WTC11 (cell line): ENCODE measurements at places on chromosomes 13 and 19. TPM values are rescaled to one million over a fixed set of nuclear protein-coding genes. Genes with fewer than 3 reads are reported as not detected.

The PSPN gene
- 1.9 to 3.5 TPM (median 2.9 TPM) in 3 replicates for total RNA-seq

GRCh38 chr13:89899302-89900103, 1448.0 kb upstream of the MIR17HG start:
- no peaks in the 10 kb centered on the region for H3K4me1 ChIP-seq
- no peak overlapping the region for H3K4me3 ChIP-seq
- DNase-seq: no peak
- H3K27me3 ChIP-seq: no peaks in the 10 kb centered on the region
- no peaks in the 10 kb centered on the region for H3K36me3 ChIP-seq
- no peak overlapping the region for H3K27ac ChIP-seq

The GZMM gene
- 0.21 to 0.68 TPM (median 0.60 TPM) in 3 replicates for total RNA-seq

The DNASE2 gene
- total RNA-seq: 31.7 to 35.7 TPM (median 33.4 TPM) in 3 replicates

GRCh38 chr13:93771227-93771626, 544.6 kb downstream of the GPC6 start:
- peaks cover 8% of the 10 kb centered on the region for H3K4me1 ChIP-seq
- no peak overlapping the region for H3K27ac ChIP-seq
- DNase-seq: no peak
- H3K4me3 ChIP-seq: no peak overlapping the region
- H3K27me3 ChIP-seq: no peaks in the 10 kb centered on the region

- no peaks in the 10 kb centered on the region for H3K36me3 ChIP-seq
- H3K4me3 ChIP-seq: peak overlapping the region; percentile 12; the same call in 1 of the 2 replicates
These were observed 125.7 kb downstream of the TNFRSF19 start for GRCh38 chr13:23695711-23696464.

- H3K36me3 ChIP-seq: no peaks in the 10 kb centered on the region
- H3K27me3 ChIP-seq: no peaks in the 10 kb centered on the region; the same call in 1 of the 2 replicates
- no peak overlapping the region for H3K27ac ChIP-seq
- H3K4me1 ChIP-seq: peaks cover 10% of the 10 kb centered on the region
- no peak for DNase-seq
- H3K4me3 ChIP-seq: no peak overlapping the region
These were observed 25.5 kb upstream of the SLC1A5 start for GRCh38 chr19:46813839-46814358.

DNA sequence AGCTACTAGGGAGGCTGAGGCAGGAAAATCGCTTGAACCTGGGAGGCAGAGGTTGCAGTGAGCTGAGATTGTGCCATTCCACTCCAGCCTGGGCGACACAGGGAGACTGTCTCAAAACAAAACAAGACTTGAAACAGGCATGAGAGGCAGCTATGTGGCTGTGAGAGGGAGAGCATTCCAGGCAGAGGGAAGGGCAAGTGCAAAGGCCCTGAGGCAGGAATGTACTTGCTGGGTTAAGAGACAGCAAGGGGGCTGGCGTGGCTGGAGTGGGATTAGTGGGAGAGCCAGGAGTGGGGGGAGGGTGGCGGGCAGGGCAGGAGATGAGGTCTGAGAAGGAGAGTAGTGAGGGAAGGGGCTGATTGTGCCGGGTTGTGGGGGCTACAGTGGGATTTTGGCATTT, 21.3 kb downstream of the EXOC3L2 start:
- peaks cover 40% of the 10 kb centered on the region for H3K27me3 ChIP-seq
- no peak overlapping the region for H3K27ac ChIP-seq
- no peaks in the 10 kb centered on the region for H3K36me3 ChIP-seq
- H3K4me1 ChIP-seq: 0 out of 2 replicates have a peak, but pooled peaks cover 3% of the 10 kb centered on the region
- no peak for DNase-seq
- H3K4me3 ChIP-seq: no peak overlapping the region

DNA sequence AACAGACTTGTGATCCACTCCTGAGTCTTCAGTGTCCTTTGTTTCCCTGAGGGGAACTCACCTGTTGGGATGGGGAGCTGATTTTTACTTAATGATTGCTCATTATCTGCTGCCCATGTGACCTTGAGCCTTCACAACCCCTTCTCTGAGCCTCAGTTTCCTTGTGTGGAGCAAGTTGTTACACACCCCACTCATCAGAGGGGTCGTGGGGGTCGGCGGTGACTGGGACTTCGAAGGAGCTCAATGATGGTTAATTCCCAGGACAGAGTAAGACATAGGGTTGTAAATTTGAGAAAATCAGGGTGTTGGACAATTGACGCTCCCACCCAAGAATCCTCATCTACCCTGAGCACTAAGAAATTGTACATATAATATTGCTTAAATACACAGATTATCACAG, 13.5 kb downstream of the LILRA5 start:
- no peaks in the 10 kb centered on the region for H3K4me1 ChIP-seq
- no peaks in the 10 kb centered on the region for H3K36me3 ChIP-seq
- H3K27me3 ChIP-seq: peaks cover 48% of the 10 kb centered on the region
- no peak for DNase-seq

The FPR2 gene
- 0.30 to 0.71 TPM (median 0.31 TPM) in 3 replicates for total RNA-seq

DNA sequence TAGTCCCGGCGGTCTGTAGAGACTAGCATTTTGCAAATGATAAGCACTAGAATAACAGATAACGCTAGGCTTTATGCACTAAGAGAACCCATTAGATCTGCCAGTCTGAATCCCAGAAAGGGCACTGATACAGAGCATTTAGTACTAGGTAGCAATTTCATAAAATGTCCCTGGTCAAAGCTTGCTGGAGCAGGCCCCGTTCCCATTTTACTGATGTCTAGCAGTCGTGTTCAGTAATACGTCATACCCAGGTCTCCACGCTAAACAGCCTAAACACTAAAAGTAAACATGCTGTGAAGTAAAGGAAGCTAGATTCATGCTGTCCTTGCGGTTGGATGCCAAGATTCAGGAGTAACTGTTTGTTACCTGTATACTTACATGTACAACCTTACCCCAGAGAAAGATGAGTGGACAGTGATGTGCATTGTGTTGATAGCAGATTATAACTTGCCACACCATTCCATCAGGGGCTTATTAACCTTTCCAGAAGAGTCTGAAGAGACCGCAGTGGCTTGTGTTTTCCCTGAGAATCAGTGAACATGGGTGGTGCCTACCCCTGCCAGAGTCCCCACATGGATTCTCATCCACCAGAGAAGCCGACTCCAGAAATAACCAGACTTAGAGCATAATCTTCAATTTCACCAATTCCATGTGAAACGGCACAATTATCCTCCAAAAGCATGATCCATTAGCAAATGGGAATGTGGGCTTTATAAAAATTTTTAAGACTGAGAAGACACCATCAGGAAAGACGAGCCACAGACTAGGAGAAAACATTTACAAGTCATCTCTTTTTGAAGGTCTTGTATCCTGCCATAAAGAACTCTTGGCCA, 3.4 kb upstream of the RPS11 start:
- H3K27me3 ChIP-seq: peaks cover 4% of the 10 kb centered on the region; the same call in 1 of the 2 replicates

The PLPP2 gene
- total RNA-seq: 78.7 to 102 TPM (median 99.6 TPM) in 3 replicates

The SLC15A1 gene
- 2.3 to 3.0 TPM (median 2.8 TPM) in 3 replicates for total RNA-seq

The RFC3 gene
- 37.0 to 40.6 TPM (median 37.8 TPM) in 3 replicates for total RNA-seq

The GADD45B gene
- 17.9 to 27.5 TPM (median 23.2 TPM) in 3 replicates for total RNA-seq

The CD33 gene
- total RNA-seq: 0.25 to 0.57 TPM (median 0.31 TPM) in 3 replicates

The PTGER1 gene
- total RNA-seq: 0.68 to 1.2 TPM (median 0.87 TPM) in 3 replicates

DNA sequence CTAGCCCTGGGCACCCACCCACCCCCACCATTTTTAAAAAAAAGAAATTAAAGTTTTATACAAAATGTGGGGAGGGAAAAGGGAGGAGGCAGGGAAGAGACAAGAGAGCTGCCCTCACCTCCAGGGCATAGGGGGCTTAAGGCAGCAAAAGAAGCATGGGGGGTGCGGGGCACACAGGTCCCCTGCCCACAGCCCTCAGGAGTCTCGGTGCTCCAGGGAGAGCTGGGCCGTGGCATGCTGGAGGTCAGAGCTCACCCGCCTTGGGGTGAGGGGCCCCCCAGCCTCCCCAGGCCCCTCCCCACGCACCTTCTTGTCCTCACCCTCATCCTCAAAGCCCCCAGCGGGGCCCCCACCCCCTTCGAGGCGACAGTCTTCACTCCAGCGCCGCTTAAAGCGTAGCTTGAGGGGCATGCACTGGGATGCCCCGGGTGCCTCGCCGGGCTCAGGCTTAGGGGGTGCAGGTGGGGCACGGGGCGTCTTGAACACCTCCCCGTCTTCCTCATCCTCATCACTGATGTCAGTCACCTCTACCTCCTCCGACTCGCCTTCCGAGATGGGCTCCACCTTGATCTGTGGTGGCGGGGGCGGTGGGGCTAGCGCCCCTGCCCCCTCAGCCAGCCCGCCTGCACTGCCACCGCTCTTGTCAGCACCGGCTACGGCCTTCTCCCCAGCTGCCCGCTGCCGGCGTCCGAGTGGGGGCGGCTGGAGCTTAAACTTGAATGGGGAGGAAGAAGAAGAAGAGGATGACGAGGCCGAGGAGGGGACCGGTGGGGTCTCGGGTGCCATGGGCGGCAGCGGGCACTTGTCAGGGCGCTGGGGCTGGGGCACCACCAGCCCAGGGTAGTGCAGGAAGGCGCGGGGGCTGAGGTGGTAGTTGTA, 6.1 kb upstream of the GSK3A start:
- H3K36me3 ChIP-seq: no peaks in the 10 kb centered on the region
- H3K4me1 ChIP-seq: peaks cover 48% of the 10 kb centered on the region
- no peak overlapping the region for H3K4me3 ChIP-seq
- DNase-seq: no peak
- no peak overlapping the region for H3K27ac ChIP-seq
- no peaks in the 10 kb centered on the region for H3K27me3 ChIP-seq

DNA sequence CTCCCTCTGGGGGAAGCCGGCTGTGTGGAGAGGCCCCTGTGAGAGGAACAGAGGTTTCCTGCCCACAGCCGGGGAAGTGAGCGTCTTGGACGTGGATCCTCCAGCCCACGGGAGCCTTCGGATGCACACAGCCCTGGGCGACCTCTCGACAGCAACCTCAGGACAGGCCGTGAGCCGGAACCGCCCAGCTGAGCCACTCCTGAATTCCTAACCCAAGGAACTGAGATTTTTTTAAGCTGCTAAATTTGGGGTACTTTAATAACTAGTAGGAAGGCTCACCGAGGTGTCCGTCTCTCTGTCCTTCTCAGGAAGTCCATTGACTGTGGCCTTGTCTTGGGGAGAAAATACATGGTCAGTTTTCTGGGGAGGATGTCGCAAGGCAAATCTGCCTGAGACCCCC, 9.1 kb downstream of the LAIR1 start:
- H3K4me1 ChIP-seq: 0 out of 2 replicates have a peak, but pooled peaks cover 9% of the 10 kb centered on the region
- H3K4me3 ChIP-seq: no peak overlapping the region
- H3K27me3 ChIP-seq: peaks cover 7% of the 10 kb centered on the region
- no peak for DNase-seq

DNA sequence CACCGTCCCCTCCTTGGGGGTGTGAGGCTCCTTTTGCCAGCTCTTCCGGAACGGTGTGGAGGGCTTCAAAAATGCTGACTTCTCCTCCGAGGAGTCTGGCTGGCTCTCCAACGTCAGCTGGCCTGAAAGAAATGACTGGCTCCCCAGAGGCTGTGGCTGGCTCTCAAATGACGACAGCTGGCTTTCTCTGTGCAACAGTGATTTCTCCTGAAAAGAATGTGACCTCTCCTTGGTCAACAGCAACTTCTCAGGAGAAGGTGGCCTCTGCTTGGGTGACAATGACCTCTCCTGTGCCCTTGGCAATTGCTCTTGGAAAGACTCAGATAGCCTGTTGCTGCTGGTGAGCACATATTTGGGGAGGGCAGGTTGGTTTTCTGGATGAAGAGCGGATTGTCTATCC, 29.2 kb downstream of the ONECUT3 start:
- peaks cover 8% of the 10 kb centered on the region for H3K4me1 ChIP-seq
- DNase-seq: no peak
- no peaks in the 10 kb centered on the region for H3K36me3 ChIP-seq
- peaks cover 71% of the 10 kb centered on the region for H3K27me3 ChIP-seq
- no peak overlapping the region for H3K27ac ChIP-seq
- H3K4me3 ChIP-seq: no peak overlapping the region

GRCh38 chr13:50226515-50227155, 211.4 kb downstream of the KCNRG start:
- no peak overlapping the region for H3K27ac ChIP-seq
- DNase-seq: no peak
- peaks cover 38% of the 10 kb centered on the region for H3K4me1 ChIP-seq
- H3K4me3 ChIP-seq: no peak overlapping the region
- H3K27me3 ChIP-seq: no peaks in the 10 kb centered on the region
- H3K36me3 ChIP-seq: no peaks in the 10 kb centered on the region

DNA sequence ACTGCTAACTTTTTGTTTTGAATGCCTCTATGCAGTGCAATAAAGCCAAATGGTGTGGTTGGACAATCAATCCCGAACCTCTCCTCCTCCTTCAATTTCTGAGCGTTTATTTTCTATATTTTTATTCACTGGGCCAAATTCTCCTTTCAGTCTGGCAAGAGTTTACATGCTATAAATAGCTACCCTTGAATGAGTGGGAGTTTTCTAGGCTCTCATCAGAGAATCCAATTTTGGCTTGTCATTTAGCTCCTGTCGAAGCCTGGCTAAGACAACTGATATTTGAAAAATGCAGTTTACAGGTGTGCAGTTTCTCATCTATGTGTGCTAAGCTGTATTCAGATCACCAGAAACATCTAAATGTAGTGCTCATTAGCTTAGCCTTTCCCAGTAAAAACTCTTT, 61.8 kb downstream of the OLFM4 start:
- H3K4me1 ChIP-seq: peaks cover 4% of the 10 kb centered on the region; the same call in 1 of the 2 replicates
- no peak overlapping the region for H3K27ac ChIP-seq

The ZNF135 gene
- 5.6 to 8.0 TPM (median 7.2 TPM) in 3 replicates for total RNA-seq

- H3K4me3 ChIP-seq: no peak overlapping the region
- H3K4me1 ChIP-seq: no peaks in the 10 kb centered on the region; the same call in 1 of the 2 replicates
- H3K27ac ChIP-seq: no peak overlapping the region
- no peaks in the 10 kb centered on the region for H3K36me3 ChIP-seq
These were observed 15.9 kb upstream of the IZUMO2 start for GRCh38 chr19:50178859-50179537.

GRCh38 chr19:291006-291521, at the start of gene PLPP2:
Gene PLPP2 (minus strand): TSS chr19:291403. CDS start chr19:291336, 67 bp downstream.
- peak within 1 kb of the TSS; percentile 100 for H3K27ac ChIP-seq

The GRK1 gene
- 0.11 to 0.21 TPM (median 0.17 TPM) in 3 replicates for total RNA-seq

DNA sequence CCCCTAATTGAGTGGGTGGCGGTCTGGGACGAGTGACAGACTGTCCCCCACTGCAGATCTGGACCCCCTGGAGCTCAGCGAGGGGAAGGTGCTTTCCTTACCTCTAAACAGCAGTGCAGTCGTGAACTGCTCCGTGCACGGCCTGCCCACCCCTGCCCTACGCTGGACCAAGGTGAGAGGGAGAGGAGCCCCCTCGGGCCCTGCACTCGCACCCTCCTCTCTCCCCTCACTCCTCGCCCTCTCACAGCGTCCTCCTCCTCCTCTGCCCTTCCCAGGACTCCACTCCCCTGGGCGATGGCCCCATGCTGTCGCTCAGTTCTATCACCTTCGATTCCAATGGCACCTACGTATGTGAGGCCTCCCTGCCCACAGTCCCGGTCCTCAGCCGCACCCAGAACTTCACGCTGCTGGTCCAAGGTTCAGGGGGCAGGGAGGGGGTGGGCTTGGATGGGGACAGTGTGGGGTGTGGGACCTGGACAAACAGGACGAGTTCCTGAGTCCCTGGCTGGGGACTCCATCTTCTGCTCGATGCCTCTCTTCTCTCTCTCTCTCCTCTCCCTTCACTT, 9.6 kb downstream of the BCAM start:
- peaks cover 26% of the 10 kb centered on the region for H3K36me3 ChIP-seq
- H3K4me3 ChIP-seq: no peak overlapping the region

- H3K27me3 ChIP-seq: peaks cover 62% of the 10 kb centered on the region
- no peaks in the 10 kb centered on the region for H3K36me3 ChIP-seq
- DNase-seq: peak; percentile 46
These were observed 5.2 kb downstream of the NXNL1 start for GRCh38 chr19:17455308-17456123.

The VSTM2B gene
- total RNA-seq: 1.7 to 3.2 TPM (median 2.2 TPM) in 3 replicates

GRCh38 chr19:45705115-45705514, 12.6 kb downstream of the QPCTL start:
- peaks cover 28% of the 10 kb centered on the region for H3K36me3 ChIP-seq
- H3K4me3 ChIP-seq: no peak overlapping the region
- no peaks in the 10 kb centered on the region for H3K4me1 ChIP-seq
- H3K27me3 ChIP-seq: no peaks in the 10 kb centered on the region

The ZNF625 gene
- 23.9 to 26.0 TPM (median 24.5 TPM) in 3 replicates for total RNA-seq
